Small intestine (tissue), 16 donors: ENCODE measurements at places on chromosomes 7 and 10.

DNA sequence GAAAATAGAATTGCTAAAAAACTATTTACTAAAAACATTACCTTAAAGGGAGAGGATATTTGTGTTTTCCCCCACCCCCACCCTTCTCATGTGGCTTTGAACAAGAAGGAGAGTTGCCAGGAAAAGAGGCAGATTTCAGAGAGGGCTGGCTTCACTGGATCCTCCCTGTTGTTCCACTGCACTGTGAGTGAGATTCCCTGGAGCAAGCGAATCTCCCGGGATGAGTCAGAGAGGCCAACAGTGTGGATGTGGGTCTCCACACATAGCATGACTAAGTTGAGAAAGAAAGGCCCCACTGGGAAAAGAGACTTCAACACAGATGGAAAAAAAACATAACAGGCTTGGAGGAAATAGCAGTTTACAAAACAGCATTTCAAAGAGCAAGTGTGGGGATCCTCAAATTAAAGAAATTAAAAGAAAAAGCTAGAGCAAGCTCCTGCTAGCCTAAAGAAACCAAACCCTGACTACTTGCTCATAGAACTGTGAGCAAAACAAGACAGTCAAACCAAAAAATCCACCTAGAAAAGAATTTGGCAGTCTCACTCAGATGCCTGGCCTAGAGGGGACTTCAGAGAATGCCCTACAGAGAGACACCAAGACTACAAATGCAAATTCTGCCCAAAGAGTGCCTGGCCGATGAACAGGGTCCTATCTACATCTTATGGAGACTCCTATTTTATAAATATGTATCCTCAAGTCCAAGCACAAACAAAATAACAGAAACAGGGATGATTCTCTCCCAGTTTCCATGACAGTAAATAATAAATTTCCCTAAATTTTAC is 3.4 kb downstream of the CAV1 start:
- no peak for DNase-seq

- DNase-seq: no peak
Observed at GRCh38 chr7:30703756-30704155, 21.5 kb upstream of the CRHR2 start.

GRCh38 chr10:101014230-101014884 is 14.7 kb downstream of the LZTS2 start:
- peak; percentile 68 for DNase-seq

- no peak for DNase-seq
Observed at GRCh38 chr10:101073631-101074030, 11.8 kb downstream of the KAZALD1 start.

DNA sequence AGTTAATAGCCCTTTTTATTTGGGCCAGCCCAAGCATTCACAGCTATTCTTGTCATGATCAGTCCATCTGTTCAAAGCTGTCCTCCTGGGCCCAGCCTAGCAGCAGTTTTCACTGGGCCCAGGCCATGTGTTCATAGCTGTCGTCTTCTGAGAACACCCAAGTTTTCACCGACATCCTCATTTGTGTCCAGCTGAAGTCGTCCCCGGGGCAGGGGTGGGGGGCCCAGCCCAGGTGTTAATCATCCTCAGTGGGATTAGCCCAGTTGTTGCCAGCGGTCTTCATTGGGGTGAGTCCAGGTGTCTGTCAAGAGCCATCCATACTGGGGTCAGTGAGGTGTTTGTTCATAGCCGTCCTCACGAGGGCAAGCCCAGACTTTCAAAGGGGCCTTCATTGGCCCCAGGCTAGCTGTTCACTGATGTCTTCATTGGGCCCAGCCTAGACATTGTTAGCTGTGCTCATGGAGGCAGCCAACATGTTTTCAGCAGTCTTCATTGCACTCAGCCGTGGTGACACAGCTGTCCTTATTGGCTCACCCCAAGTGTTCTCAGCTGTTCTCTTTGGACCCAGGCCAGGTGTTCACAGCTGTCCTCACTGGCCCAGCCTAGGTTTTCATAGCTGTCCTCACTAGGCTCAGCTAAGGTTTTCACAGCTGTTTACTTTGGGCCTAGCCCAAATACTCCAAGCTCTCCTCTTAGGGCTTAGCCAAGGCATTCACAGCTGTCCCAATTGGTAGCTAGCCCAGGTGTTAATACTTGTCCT is 10.0 kb downstream of the FRG2B start:
- peak; percentile 3 for DNase-seq

DNA sequence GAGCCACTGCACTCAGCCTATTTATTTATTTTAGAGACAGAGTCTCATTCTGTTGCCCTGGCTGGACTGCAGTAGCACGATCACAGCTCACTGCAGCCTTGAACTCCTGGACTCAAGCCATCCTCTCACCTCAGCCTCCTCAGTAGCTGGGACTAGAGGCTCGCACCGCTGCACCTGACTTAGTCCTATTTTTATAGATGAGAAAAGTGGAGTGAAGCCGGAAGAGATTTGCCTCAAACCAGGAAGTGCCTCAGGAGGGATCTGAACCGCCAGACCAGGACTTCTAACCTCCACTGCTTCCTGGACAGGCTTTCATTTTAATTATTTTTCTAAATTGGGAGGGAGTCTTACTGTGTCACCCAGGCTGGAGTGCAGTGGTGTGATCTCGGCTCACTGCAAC is 17.5 kb upstream of the CLIP2 start:
- no peak for DNase-seq

DNA sequence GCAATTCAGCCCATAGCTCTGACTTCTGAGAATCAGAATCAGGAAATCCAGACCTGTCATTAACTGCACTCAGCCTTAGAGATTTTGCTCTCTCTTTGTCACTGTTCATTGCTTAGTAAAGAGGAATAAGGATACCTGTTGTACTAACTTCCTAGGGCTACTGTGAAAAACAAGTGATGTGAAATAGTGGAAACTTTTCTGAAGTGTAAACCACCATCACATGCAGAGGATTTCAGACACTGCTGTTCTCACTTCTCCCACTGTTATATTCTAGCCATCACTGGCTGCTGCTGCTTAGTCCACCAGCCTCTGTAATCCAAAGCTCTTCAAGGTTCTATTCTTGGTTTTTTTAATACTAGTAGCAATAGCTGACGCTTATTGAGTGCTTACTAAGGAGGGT is 129.6 kb upstream of the CCDC6 start:
- no peak for DNase-seq

DNA sequence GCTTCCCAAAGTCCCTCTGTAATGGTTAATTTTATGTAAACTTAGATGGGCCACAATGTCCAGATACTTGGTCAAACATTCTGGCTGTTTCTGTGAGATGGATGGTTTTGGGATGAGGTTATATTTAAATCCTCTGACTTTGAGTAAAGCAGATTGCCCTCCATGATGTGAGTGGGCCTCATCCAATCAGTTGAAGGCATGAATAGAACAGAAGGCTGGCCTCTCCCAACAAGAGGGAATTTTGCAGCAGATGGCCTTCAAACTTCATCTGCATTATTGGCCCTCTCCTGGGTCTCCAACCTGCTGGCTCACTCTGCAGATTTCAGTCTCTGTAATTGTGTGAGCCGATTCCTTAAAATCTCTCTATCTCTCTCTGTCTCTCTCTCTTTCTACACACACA is 362.3 kb downstream of the GRID1 start:
- DNase-seq: no peak

GRCh38 chr10:14952851-14953423 is 959 bp downstream of the DCLRE1C start:
- DNase-seq: no peak

DNA sequence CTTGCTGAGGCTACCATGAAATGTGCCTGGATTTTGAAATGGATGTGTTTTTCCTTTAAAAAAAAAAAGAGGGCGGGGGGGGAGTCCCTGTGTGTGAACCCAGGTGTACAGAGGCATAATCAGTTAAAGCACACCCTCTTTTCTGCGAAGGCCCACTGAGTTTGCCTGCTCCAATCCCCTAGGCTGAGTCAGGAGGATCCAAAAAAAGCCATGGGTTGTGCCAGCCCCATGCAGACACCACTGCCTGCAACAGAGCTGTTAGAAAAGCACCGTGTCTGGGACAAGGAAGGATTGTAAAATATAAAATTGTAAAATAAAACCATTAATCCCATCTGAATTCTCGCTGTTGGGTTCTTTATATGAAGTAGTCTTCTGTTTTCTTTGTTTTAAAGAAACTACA is 217.9 kb downstream of the ADAM12 start:
- DNase-seq: no peak

- no peak for DNase-seq
Observed at GRCh38 chr7:137078781-137079180, 210.3 kb downstream of the CHRM2 start.

DNA sequence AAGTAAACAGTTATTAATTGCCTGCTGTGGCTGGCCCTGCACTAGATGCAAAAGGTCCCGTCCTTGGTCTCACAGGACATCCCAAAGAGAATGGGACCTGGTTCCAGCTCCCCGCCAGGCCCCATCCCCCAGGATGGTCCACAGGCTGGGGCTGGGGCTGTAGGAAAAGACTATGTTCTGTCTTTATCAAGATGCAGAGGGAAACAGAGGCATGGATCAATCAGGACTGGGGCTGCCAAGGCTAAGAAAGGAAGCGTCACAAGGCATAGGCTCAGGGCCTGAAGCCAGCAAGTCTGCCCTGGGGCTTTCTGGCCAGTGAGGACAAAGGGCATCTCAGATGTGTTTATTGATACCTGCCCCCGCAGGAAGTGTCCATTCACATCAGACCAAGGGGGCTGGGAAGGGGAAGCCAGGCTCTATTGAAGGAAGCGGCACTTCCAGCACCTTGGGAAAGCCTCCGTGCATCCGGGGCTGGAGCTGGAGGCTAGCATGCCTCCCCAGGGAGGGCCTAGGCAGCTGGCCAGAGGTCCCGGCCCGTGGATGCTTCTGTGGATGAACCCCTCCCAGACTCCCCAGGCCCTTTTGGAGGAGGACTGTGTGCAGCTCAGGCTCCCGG is 5.8 kb downstream of the VSIR start:
- DNase-seq: no peak

- no peak for DNase-seq
Observed at GRCh38 chr7:92850516-92850915, 14.1 kb upstream of the CDK6 start.

DNA sequence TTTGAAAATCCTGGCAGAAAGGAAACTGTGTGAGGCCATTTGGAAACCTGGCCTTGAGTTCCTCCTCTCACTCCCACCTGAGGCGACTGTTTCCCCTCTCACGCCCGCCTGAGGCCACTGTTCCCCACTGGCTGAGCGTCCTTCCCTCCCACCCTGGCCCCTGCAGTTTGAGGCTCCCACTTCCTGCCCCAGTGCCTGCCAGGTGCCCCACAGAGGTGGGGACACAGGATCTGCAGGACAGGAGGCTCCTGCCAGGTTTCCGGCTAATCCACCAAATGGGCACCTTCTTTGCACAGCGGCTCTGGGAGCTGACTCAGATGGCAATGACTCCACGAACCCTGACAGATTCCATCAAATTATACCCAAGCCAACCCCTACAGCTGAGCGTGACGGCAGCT is 24.3 kb upstream of the LARP4B start:
- DNase-seq: no peak

GRCh38 chr7:46109437-46109836 is 188.4 kb upstream of the IGFBP3 start:
- no peak for DNase-seq

DNA sequence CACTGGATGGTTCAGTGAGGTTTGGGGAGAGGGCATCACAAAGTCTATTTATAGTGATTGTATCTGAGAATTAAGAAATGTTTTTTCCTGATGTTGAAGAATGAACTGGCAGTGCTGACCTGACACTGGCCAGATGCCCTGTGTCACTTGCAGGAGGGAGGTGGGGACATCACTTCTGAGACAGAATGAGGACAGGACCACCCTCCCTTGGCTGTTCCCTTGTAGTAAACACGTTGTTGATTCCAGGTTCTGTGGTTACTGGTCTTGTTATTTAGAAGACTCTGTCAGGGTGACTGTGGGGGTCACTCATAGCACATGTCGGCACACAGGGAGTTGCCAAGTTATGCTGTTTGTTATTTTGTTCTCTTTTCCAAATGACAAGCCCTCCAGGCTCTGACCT is 126.4 kb downstream of the ADCY1 start:
- DNase-seq: no peak

DNA sequence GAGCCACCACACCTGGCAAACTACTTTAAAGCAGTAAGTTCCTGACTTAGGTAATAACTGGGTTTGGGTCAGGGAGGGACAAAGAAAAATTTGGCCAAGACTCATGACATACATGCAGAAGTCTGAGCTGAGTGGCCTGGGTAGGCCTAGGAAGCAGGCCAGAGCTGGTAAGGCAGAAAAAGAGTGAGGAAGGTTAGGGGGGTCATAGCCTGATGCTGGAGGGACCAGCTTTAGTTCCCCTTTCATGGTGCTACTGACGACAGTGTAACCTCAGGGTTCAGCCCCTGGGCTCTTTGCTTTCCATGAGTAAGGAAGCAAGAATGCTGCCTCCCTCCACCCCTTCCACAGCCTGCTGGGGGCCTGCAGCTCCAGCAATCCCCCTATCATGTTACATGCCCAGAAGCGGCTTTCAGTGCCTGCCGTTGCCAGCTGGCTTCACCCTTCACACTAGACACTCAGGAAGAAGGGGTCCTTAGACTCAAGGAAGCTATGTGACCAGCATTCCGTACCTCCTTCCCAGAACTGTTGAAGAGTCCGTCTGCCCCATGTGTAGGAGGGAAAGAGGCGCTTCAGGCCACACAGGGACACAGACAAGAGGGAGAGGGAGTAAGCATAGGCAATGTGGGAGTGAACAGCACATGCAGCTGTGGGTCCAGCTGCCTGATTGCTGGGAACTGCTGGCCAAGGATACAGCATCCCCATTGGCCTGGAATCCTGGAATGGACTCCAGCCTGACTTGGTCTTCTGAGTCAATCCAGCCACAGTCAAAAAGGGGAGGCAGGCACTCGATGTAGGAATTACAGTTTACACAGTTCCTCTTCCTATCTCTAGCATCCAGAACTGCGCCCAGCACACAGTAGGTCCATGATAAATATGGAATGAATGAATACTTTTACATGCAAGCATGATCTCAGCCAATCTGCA is 4.1 kb upstream of the PLAU start:
- peak; percentile 54 for DNase-seq

GRCh38 chr7:27097686-27098577 is 2.1 kb upstream of the HOXA1 start:
- no peak for DNase-seq

GRCh38 chr7:71706597-71706975 is 574.6 kb downstream of the GALNT17 start:
- DNase-seq: no peak

DNA sequence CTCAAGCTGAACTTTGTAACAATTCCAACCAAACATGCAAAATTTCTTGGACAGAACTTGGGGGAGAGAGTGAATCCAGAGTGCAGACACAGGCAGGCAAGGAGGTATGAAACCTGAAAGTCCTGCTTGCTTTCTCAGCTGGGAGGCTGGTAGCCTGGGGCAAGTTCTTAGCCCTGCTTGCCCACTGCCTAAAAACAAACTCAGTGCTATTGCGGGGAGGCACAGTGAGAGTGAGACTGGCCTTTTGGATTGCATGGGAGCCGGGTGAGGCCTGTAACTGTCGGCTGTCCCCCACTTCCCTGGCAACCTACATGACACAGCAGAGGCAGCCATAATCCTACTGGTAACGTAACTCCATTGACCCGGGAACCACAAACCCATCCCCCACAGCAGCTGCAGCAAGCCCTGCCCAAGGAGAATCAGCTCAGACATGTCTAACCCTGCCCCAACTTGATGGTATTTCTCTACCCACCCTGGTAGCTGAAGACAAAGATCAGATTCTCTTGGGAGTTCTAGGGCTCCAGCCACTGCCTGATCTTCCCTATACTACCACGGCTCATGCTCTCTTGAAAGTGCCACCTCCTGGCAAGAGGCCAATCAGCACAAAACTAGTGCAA is 663.6 kb downstream of the GRM8 start:
- DNase-seq: no peak

GRCh38 chr10:131616040-131616439 is 284.8 kb upstream of the PPP2R2D start:
- no peak for DNase-seq

GRCh38 chr10:62726142-62726541 is 78.4 kb upstream of the ADO start:
- DNase-seq: no peak
